T-helper 2 cell (primary cell): ENCODE measurements at places on chromosomes 12 and 14.

DNA sequence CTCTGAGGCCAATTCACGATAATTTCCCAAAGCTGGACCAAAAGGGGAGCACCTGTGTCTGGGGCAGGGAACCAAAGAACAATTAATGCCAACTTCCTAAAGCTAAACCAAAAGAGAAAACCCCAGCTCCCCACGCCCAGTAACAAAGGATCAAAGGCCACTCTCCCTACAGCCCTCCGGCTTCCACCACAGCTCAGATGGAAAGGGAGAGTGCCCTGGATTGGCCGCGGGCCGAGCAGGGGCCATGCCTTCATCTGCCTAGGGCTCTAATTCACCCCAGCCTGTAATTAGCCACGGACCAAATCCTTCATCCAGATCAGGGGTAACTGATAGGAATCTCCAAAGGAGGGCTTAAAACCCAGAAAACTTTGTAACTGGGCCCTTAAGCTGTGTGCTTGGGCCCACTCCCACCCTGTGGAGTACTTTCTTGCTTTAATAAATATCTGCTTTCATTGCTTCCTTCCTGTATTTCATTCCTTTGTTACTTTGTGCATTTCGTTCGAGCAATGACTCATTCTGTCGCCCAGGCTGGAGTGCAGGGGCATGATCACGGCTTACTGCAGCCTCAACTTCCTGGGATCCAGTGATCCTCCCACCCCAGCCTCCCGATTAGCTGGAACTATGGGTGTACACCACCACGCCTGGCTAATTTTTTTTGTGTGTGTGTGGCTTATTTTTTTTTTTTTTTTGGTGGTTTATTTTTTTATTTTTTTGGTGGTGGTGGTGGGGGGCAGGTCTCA lies 65.5 kb upstream of the PPP4R3A start:
- no peak for DNase-seq

GRCh38 chr12:110224379-110225304 lies 56.4 kb upstream of the ATP2A2 start:
- DNase-seq: no peak

DNA sequence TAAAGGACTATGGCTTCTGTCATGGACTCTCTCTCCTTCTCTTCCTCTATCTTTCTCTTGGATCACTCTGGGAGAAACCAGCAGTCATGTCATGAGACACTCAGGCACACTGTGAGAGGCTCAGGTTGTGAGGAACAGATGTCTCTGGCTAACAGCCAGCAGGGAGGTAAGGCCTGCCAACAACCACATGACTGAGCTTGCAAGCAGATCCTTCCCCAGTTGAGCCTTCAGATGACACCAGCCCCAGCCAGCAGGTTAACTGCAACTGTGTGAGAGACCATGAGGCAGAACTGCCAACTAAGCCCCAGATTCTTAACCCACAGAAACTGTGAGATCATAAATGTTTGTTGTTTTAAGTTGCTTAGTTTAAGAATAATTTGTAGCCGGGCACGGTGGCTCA lies 90.6 kb downstream of the VCPKMT start:
- no peak for DNase-seq

GRCh38 chr14:105905456-105905855 lies 379.1 kb downstream of the TMEM121 start:
- DNase-seq: no peak

DNA sequence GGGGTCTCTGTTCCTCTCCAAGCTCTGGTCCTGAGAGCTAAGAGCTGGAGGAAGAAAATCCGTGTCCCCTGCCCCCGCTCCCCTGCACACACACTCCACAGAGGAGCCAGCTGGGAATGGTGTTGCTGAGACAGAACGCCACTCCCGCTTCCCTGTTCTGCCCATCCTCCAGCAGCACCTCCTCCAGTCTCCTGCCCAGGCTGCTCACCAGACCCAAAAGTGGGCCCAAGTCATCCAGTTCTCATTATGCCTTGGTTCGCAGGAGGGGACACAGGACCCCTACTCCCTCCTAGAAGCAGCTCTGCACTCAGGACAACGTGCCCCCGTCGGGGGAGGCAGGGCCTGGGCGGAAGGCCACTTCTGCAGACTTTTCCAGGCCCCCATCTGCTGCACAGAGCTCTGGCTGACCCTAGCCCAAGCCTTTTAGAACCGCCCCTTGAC lies 830 bp upstream of the TRMT61A start:
- no peak for DNase-seq

DNA sequence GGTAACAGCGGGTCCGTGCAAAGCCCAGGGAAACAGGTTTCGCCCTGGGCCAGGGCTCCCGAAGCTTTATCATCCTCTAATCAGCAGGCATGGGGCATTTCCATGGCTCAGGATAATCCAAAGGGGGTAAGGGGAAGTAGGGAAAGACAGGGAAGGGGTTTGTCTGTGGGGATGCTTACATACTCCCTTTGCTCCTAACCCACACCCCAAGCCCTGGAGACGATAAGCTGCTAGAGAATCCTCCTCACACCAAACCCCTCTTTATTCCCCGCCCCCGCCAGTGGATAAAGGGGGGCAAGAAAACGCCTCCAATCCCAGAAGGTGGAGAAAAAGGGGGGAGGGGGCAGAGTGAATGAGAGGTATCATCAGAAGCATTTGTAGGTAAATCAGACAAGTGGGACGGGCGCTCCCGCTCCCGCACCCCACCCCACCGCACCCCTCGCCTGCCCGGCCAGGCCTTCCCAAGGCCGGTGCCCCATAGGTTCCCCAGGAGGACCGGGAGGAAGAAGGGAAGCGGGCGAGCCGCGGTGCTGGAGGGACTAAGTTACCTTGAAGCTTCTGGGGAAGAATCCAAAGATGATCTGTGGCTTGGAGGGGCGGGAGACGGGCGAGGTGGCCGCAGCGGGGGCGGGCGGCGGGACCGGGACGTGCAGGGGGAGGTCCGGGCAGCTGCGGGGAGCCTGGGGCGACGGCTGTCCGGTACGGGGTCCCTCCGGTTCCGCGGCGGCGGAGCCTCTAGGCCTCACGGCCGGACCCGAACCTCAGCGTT lies 762 bp downstream of the PPP2R5E start:
- no peak for DNase-seq

DNA sequence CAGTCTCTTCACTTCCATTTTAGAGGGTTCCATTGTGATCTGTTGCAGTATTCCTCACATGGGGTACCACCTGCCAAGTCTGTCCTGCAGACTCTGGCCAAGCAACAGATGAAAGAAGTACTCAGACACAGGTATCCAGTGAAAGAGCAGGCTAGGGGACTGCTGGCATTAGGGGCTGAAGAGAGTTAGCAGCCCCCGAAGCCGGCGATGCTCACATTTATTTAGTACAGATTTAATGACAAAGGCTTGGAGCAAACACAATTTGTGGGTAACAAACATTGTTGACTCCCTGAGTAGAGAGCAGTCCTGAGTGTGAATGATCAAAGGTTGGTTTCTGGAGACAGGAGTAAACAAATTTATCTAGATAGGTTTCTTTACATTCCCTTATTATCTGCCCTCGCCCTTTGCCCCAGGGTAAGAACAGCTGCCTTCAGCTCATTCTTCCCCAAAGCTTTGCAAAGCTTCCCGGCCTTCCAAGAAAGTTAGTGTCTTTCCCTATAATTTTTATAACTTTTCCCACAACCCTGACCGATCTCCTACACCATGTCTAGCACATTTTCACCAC lies 144.8 kb downstream of the TMEM117 start:
- no peak for DNase-seq

- no peak for DNase-seq
Observed at GRCh38 chr12:41045509-41045908, 142.6 kb upstream of the PDZRN4 start.

GRCh38 chr12:92444763-92445162 lies 258.0 kb upstream of the PLEKHG7 start:
- no peak for DNase-seq

DNA sequence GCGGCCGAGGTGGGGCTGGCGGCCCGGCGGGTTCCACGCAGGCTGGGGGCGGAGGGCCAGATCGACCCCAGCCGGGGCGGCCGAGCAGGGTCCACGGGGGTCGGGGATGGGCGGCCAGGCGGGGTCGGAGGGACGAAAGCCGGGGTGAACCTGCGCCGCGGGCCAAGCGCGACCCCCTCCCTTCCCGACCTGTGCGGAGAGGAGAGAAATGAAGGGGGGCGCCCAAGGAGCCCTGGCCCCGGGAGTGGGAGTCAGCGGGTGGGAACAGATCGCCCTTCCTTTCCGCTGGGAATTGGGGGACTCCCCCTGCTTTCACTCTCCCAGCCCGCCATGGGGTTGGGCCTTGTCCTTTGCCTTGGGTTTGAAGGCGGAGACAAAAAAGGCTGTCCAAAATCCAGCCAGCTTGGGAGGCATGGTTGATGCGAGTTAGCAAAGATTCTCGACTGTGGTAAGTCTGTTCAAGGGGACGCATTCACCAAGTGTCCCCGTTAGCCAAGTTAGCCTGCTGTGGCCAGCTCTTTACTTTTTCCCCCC lies 559 bp upstream of the CKAP4 start:
- no peak for DNase-seq

DNA sequence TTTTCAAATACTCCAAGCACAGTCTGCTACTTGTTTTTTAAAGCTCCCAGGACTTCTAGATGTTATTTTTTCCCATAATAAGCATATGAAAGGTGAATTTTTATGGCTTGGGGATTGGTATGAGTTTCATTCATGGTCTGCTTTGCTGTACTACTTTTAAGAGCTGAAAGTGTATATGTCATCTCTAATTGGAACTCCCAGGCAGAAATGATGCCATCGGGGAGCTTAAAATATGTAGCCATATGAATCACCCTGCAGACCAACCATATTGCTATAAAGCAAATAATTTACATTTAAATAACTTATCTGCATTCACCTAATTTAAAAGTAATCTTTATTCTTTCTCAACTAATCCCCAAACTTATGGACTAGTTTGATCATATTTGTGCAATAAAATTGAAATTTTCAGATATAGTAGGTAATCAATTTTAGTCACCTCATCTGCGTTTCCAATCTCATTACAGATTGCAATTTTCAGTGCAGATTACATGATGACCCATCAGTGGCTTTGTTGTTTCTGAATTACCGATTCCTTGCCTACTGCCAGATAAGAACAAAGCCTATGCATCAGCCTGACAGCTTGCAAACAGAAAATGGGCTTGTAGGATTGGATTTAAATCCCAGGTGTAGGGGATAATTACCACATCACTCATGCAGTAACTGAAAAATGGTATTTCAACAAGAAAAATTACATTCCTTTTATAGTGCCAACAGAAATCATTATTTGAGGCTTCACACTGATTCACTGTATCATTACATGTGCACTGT lies 689.4 kb downstream of the NOVA1 start:
- DNase-seq: no peak
